ENCODE measurements at places on chromosomes 1 and 21.

GRCh38 chr21:31874812-31875212 lies 2.0 kb downstream of the HUNK start:
- DNase-seq = no peak

DNA sequence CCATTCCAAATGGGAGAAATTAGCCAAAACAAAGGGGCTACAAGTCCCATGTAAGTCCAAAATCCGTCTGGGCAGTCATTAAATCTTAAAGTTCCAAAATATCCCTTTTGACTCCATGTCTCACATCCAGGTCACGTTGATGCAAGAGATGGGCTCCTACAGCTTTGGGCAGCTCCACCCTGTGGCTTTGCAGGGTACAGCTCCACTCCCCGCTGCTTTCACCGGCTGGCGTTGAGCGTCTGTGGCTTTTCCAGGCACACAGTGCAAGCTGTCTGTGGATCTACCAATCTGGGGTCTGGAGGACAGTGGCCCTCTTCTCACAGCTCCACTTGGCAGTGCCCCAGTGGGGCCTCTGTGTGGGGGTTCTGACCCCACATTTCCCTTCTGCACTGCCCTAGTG lies 130.2 kb downstream of the TPR start:
- DNase-seq = no peak

- no peak for DNase-seq
These were observed 112.4 kb downstream of the PLXNA2 start for GRCh38 chr1:208131621-208132286.

DNA sequence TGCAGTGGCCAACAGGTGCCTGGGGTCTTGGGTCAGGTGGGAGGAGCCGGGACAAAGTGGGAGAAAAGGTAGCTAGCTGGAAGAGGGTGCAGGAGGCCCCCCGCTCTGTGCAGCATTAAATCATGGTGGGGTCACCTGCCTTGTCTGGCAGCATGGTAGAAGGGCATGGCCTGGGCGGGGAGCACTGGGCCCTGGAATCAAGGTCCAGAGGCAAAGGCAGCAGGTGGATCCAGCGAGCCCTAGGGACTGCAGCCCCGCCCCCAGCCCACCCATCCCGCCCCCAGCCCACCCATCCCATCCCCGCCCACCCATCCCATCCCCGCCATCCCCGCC lies 16.7 kb upstream of the TTLL10 start:
- no peak for DNase-seq

DNA sequence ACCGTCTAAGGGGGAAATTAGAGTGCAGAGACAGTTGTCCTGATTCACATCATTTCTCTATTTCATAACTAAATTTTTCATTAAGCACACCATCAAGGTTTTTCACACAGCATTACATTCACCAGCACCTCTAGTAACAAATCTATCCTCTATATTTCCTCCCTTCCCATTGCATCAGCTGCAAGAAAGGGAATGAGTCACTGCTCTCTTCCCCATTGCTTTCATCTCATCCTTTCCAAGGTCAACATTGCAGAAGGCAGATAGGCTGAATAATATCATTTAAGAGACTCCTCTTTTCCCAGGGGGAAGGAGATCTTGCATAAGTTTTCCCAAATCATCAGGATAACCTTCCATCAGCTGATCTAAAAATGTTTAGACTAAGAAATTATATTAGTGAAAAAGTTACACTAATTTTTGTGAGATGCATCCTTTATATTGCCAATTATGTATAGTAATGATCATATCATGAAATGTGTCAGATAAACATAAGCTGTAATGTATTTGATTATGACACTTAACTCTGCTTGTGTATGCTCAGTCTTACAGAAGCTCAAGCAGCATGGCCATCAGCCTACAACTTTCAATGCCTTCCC lies 4.3 kb downstream of the INTS7 start:
- DNase-seq = peak; percentile 83

DNA sequence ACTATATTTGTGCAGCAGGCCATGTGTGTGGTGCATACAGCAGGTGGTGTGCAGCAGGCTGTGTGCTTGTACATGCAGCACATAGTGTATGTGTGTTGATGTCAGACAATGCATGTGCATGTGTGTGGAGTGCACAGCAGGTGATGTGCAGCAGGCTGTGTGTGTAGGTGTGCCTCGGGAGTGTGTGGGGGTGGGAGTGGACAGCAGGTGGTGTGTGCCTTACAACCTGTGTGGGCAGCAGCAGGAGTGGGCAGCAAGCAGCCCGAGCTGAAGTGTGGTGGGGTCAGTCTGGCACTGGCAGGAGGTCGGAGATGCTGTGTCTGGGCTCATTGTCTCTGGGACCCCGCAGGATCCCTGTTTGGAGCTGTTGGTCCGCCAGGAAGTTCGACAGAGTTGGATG lies 29.6 kb downstream of the PTPRF start:
- no peak for DNase-seq

GRCh38 chr21:45095505-45095904 lies 21.1 kb downstream of the ADARB1 start:
- DNase-seq = no peak

DNA sequence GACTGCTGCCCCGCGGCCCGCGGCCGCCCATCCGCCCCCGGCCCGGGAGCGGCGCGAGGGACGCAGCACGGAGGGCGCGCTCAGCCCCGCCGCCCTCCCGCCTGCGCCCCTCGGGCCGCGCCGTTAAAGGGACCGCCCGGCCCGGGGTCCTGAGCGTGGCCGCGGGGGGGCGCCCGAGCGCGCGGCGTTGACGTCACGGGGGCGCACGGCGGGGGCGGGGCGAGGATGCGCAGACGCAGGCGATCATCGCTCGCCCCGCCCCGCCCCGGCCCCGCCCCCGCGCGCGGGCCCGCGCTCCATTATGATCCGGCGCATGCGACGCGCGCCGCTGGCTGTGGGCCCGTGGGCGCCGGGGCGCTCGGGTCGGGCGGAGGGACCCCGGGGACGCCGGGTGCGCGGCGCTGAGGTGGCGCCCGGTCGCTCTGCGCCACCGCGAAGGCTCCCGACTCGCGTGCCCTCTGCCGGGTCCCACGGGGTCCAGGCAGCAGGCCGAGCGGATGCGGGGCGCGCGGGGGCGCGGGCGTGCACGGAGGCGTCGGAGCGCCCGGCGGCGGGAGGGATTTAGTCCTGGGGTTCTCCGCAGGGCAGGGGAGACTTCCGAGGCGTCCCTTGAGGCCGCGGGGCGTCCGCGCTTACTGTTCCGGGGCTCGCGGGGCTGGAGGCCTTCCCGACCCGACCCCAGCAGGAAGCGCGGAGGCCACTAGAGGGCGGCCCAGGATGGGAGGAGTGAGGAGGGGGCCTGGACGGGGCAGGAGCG lies at the start of gene DVL1:
TSS of gene DVL1 (minus strand) at position 163 of the 757 bp plus-strand sequence. CDS start 353 bp downstream, outside the sequence.
- peak; percentile 74 for DNase-seq

DNA sequence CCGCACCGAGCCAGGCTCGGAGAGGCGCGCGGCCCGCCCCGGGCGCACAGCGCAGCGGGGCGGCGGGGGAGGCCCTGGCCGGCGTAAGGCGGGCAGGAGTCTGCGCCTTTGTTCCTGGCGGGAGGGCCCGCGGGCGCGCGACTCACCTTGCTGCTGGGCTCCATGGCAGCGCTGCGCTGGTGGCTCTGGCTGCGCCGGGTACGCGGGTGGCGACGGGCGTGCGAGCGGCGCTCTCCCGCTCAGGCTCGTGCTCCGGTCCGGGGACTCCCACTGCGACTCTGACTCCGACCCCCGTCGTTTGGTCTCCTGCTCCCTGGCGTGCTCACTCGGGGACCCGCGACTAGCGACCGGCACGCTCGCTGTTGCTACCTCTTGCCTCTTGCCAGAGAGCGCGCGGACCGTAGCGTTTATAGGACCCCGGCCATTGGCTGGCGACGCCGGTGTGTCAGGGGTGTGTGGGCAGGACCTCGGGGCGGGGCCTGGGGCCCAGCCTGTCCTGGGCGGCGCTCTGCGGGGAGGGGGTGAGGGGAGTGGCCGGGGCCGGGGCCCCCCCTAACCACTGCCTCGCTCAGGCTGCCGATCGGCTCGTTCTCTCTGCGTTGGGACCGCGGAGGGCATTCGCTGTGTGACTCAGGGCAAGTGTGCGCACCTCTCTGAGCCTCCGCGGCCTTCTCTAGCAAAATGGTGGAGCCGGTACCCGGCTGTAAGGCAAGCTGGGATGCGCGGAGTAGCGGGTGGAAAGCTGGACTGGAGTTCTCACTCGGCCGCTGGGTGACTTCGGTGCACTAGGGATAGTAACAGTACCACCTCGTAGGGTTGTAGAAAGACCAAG lies at the start of gene SLC2A1:
TSS of gene SLC2A1 (minus strand) at position 381 of the 832 bp plus-strand sequence. CDS start at position 164, 217 bp downstream.
- DNase-seq = peak; percentile 91

DNA sequence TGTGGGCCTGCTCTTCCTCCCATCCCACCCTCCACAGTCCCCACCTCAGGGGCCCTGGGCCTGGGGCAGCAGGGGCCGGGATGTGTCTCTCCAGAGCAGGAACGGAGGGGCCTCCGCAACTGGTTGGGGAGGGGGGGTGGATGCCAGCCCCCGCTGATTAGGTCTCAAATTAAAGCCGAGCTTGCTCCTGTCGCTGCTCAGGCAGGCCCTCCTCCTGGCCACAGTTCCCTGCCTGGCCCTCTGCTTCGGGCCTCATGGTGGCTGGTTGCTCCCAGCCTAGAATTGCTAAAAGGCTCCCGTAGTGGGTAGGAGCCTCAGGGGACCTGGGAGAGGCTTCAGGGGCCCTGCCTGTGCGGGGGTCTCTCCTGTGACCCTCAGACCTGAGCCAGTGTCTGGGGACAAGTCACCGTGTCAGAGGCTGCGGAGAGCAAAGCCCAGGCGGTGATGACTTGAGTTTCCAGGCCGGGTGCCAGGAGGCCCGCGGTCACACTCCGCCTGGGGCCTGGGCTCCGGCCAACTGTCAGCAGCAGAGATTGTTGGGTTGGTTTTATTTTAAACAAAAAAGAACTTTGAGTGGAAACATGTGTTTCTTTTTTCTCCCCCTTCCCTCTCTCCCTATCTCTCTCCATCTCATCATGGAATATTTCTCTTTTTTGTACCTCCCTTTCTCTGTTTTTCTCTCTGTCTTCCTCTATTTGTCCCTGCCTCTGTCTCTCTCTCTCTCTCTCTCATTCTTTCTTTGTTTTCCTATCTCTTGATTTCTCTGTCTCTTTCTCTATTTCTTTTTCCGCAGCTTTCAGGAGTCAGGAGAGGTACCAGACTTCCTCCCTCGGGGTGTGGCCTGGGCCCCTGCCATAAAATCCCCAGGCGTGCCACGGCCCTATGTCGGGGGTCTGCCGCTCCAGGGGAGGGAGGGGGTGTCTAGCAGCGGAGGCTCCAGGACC lies 20.0 kb upstream of the EPHA2 start:
- DNase-seq = peak; percentile 89
